Inflammatory macrophage treated with lipopolysaccharide for 4 hours (primary cell): ENCODE measurements at places on chromosomes 7 and 10.

- DNase-seq: no peak
Measured at GRCh38 chr7:140557809-140558518, 78.7 kb upstream of the MKRN1 start.

- no peak for DNase-seq
Measured at GRCh38 chr7:158458716-158459282, 128.8 kb downstream of the PTPRN2 start.

GRCh38 chr7:51307651-51308210, 8.9 kb downstream of the COBL start:
- no peak for DNase-seq

DNA sequence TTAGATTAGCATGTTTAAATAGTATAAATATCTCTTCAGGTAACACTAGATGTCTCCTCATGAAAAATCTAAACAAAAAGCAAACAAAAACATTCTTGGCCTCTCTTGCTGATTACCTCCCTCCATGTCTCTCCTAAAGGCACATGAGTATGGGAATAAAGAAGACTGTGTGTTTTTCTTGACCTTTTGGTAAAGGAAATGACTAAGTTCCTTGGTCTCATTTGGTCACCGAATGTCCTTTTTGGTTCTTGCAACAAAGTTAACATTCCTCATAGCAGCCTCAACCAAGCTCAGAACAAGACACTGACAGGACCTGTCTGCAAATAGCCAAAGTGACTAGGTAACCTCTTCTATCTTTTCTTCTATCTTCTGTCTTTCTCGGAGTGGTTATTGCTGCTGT, 35.5 kb downstream of the POM121L12 start:
- DNase-seq: no peak

DNA sequence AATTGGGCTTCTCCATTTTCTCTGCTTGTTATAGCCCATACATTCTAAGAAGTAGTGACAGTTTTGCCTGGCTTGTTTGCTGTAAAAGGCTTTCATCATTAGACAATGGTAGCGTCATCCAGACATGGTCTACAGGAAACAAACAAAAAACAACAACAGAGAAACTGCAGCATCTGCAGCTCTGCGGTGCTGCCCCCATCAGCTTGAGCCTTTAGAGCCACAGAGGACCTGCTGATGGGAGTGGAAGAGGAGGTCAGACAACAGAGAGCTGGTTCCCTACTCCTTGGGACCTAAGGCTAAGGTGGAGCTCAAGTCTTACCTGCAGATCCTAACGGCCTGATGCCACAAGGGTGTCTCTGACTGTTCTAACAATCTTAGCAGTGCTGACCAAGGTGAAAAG, 3.1 kb downstream of the INA start:
- DNase-seq: no peak

DNA sequence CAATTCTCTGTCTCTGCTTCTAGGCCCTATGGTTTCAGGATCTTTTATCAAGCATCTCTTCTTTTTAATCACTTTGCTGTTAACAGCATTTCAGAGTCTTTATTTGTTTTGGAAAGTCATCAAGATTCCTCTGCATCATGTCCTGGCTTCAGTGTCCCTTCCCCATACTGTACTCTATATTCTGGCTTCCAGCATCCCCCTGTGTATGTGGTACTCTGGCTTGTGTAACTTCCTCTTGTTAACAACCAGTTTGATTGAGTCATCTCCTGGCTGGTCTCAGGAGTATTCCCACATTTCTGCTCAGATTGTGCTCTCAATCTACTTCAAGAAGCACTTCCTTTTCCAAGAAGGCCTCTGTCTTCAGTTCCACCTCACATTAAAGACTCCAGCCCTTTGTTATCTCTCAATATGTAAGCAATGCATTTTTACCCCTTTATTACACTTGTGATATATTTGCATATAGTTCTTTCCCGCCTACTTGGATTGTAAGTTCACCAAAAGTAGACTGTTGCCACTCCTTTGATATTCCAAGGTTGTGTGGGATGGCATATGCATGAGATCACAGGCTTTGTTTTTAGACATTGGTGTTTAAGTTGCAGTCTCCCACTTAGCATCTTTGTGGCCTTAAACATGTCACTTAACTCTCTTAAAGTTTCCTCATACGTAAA, 15.1 kb upstream of the ATE1 start:
- peak; percentile 73 for DNase-seq

DNA sequence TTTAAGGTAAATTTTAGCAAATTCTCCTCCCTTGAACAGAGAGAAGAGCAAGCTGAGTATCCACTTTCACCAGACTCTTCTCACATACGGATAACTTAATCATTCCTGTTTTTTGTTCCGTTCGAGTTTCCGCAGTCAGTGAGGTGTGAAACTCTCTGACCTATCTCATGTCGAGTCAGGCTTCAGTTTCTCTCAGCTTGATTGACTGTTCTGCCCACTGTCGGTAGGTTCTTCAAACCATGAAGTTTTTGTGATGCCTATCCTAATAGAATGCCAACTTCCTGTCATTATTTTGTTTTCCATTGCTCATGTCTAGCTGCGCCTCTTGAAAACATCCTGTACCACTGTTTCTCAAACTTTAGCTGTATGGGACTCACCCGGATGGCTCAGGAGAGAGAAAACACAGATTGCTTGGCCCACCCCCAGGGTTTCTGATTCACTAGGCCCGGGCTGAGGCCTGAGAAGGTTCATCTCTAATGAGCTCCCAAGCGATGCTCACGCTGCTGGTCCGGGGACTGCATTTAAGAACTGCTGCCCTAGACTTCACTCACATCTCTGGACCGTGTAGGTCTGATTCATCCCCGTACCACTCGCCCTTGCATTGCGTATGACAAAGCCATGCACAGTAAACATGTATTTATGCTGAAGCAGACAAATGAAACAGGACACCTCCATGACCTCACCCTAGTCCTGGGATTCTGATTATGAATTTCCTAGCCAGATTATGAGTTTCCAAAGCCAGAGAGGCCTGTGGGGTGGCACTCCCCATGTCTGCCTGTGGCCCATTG, 208.4 kb upstream of the AGK start:
- no peak for DNase-seq
